ENCODE measurements at places on chromosomes 13 and 19.
A peak's percentile ranks its signal among the peaks of the same experiment; 100 is the strongest.

DNA sequence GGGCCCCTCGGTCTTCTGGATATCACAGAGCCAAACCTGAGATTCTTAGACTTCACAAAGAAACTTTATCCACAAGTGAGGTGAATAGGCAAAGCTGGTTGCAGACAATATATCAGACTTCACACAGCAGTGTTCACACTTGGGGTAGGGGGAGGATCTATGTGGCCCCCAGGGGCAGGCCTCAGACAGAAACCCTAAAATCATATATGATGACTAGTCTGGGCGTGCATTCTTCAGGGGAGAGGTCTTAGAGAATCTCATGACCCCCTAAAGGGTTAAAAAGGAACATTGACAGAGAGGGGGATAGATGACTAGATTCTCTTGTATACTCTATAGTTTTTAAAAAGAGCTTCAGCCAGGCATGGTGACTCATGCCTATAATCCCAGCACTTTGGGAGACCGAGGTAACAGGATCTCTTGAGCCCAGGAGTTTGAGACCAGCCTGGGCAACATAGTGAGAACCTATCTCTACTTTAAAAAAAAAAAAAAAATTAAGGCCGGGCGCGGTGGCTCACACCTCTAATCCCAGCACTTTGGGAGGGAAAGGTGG lies 2.8 kb downstream of the TYROBP start:
- no peak for DNase-seq

DNA sequence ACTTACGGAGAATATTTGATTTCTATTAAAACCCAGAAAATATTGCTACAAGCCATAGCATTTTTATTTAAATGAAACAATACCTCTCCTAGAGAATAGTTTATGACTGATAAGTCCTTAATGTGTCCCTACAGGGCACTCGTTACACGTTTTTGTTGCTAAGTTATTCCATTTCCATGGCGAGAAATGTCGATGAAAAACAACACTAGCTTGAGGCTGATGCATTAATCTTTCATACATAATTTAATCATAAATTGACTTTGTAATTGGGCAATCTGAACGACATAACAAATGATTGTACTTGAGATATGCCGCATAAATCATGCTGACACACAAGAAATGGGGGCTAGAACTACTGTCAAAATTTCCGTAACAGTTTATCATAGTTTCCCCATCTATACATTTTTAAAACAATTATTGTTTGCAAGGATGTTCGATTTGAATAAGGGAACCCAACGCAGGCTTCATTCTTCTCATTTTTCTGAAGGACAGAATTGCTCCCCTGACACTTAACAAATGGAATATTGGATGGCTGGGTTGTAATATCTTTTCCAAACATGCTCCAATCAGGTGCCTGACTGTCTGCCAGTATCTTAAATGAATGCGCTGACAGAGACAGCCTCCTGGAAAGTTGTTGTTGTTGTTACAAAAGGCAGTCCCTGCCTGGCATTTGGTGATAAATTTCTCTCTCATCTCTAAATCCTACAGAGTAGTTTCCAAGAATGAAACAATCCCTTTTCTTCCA lies 61.9 kb downstream of the FLT1 start:
- no peak for DNase-seq

- DNase-seq, result no peak
These were observed 332.2 kb downstream of the OXGR1 start for GRCh38 chr13:96662036-96662435.

DNA sequence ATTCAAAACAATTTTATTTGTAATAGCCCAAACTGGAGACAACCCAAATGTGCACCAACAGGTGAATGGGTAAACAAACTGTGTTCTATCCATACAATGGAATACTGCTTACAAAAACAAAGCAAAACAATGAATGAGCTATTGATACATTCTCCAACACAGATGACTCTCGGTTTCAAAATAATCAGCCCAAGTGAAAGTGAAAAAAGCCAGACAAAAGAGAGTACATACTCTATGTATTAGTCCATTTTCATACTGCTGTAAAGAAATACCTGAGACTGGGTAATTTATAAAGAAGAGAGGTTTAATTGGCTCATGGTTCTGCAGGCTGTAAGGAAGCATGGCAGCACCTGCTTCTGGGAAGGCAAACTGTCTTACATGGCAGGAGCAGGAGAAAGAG lies 65.2 kb upstream of the LRCH1 start:
- no peak for DNase-seq

DNA sequence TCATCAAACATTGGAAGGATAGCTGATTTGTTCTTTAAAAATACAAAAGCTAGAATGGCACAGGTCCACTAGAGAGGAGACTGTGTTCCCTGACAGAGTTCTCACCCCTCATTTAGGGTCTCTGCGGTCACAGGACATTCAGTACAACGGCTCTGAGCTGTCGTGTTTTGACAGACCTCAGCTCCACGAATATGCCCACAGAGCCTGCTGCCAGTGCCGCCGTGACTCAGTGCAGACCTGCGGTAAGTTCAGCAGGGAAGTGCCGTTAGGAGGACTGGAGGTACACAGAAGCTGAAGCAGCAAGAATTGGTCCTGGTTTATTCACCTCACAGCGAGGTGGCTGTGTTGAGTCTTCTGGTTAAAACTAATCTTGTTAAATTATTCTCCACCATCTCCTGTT lies 90.0 kb downstream of the TNFRSF19 start:
- no peak for DNase-seq

- DNase-seq, result peak; percentile 15
These were observed 36.4 kb upstream of the IGSF23 start for GRCh38 chr19:44576843-44577565.

GRCh38 chr19:30093966-30094755 lies 152.1 kb downstream of the URI1 start:
- DNase-seq, result no peak

- DNase-seq, result no peak
These were observed 192.4 kb downstream of the ZNF536 start for GRCh38 chr19:30564551-30565011.

GRCh38 chr13:48142436-48142835 lies 47.5 kb upstream of the MED4 start:
- peak; percentile 9 for DNase-seq

- no peak for DNase-seq
These were observed 109.1 kb downstream of the NALCN start for GRCh38 chr13:101307181-101307701.

All from CD4-positive, alpha-beta T cell treated with Interleukin-10 for 1 hour (primary cell).